HEK293T (cell line): ENCODE measurements at places on chromosomes 7 and 10.

DNA sequence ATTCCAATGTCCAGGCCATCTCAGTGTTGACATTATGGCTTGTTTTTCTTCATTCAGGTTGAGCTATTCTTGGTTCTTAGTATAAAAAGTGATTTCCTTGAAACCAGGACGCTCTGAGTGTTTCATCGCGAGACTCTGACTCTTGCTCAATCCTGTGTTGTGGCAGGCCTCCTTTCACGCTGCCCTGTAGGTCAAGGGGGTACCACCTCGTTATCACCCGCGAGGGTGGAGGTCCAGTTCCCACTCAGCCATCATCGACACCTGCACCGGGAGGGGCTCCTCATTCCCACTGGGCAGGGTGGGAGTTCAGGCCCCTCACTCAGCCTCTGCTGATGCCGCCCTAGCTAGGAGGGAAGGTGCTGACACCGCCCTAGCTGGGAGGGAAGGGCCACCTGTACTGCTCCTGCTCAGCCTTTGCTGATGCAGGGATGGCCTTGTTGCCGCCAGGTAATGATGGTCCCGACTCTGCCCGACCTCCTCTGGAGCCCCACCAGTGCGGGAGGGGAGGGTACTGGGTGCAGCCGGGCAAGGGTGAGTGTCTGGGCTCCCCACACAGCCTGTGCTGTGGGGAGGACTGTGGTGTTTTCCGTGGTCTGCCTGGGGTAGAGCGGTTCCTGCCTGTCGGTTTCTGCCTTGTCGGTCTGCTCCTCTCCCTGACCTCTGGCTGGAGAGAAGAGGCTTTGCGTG lies 16.4 kb downstream of the IQCE start:
- DNase-seq, result no peak

- no peak for DNase-seq
Observed at GRCh38 chr7:57370066-57370738, 79.8 kb upstream of the ZNF716 start.

GRCh38 chr7:156620291-156620675 lies 20.3 kb upstream of the RNF32 start:
- DNase-seq, result no peak

DNA sequence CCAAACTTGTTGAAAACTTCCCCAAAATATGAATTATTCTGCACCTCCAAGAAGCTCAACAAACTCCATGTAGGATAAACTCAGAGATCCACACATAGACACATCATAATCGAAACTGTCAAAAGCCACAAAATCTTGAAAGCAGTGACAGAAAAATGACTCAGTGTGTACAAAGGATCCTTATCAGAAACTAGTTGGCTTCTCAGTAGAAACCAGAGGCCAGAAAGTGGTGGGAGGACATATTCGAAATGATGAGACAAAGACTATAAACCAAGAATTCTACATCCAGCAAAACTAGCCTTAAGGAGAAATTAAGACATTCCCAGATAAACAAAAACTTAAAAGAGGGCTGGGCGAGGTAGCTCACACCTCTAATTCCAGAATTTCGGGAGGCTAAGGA lies 38.5 kb downstream of the MCMBP start:
- DNase-seq, result no peak

- DNase-seq, result no peak
Observed at GRCh38 chr7:14385074-14385473, 395.6 kb upstream of the ETV1 start.

DNA sequence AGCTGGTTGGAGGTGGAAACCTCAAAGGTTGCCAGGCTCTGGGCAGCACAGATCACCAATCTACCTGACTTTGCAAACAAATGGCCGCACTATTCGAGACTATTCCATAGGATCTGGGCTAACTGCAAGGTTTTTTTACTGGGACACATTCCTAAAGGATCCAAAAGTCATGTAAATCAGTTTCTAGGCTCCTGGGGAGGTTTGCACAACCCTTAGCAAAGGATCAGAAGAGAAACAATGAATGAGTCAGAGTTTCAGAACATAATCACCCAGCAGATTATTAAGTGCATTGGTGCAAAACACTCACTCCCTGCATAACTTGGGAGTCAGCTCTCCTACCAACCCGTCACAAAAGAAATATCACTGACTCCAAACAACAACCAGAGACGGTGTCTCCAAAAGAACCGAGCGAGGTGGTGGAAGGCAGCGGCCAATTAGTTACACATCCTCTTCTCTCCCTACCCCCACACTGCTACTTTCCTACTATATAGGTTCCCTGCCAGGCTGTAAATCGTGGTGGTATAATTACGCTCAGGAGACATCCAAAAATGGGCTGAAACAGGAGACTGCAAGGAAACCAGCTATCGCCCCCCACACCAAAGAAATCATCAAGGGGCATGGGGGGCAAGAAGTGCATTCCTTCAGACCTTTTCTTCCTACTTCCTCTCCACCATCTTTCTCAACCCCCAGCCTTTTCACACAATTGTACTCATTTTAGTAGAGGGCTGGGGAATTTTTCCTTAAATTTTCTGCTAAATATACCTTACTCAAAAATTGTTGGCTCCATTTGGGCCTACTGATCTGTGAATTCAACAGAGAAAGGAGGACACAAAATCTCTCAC lies 3.2 kb downstream of the UBE2H start:
- DNase-seq, result no peak

GRCh38 chr10:14560791-14561765 lies 213.6 kb downstream of the FAM107B start:
- DNase-seq, result no peak

DNA sequence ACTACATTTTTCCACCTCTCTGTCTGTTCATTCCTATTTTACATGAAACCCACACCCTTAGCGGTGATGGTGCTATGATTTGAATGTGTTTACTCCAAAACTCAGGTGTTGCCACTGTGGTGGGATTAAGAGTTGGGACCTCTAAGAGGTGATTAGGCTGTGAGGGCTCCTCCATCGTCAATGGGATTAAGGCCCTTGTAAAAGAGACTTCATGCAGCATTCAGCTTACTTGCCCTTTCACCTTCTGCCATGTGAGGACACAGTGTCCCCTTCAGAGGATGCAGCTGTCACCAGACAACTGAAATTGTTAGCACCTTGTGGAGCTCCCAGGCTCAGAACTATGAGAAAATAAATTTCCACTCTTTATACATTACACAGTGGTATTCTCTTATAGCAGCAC lies 182.2 kb downstream of the NOC3L start:
- no peak for DNase-seq

DNA sequence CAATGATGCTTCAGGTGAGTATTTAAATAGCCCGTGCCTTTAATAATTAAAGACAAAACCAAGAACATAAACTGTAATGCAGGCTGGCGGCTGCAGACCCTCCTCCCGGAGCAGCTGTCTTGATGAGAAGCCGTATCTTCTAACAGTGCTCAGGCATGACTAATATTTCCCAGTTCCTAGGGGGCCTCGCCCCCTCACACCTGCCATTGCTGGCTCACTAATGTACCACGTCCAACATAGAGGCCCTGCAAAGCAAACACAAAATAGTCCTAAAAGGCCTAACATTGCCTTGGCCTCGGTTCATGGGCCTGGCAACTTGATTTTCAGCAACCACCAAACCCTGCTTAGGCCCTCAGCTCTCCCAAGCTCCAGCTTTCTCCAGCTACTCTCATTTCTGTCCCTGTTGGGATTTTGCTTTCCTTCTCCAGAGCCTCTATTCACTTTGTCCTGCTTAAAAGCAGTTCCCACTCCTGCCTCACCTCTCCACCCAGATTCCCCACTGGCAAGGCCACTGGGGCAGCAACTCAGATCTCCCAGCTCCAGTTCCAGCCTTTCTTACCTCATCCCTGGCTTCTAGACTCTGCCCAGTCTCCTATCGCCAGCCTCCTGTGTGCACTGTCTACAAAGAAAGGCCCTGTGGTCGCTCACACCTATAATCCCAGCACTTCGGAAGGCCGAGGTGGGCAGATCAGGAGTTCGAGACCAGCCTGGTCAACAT lies 16.2 kb downstream of the SORBS1 start:
- no peak for DNase-seq

DNA sequence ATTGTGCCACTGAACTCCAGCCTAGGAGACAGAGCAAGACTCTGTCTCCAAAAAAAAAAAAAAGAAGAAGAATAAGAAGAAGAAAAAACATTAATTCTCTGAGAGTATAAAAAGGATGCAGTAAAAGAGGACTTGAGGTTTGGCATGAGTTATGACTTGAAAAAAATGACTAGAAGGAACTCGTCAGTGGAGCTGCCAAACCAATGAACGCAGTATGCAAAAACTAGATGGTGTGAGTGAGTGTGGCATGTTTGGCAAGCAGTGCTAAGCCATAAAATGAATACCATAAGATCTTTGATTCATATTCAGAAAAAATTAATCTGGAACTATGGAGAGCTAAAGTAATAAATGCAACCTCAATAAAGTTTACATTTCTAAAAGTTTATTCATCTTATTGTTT lies 68.6 kb upstream of the MEOX2 start:
- no peak for DNase-seq
